ENCODE measurements at places on chromosomes 5 and 9.

DNA sequence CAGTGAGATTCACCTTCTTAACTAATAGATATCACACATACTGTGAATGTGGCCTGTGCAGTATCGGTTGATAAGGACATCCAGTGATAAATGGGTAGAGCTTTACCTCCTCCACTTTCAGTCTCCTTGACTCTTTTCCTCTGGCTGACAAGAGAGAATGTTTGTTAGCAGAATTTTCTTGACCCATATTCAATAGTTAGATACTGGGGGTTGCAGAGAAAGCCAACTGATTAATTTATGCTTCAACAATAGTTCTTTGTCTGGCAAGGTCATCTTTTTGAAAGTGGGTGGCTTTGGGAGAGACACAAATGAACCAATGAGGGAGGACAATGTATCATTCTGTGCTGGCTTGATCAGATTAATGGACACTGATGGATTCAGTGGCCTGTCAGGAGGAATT, 30.3 kb downstream of the TTC23L start:
- no peak for DNase-seq

DNA sequence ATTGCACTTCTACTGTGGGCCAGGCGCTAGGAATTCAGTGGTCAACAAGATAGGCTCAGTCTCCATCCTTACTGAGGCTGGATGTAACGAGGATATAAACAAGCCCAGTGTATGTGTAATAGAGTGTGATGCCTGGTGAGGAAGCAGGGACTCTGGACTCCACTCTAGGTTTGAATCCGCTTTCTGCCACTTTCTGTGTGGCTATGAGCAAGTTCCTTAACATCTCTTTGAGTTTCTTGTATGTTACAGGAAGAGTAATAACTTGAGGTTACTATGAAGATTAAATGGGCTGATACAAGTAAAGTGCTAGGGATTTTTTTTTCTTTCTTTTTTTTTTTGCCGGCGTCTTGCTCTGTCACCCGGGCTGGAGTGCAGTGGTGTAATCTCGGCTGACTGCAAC, 12.4 kb downstream of the DOCK2 start:
- DNase-seq = no peak

- DNase-seq = no peak
Measured at GRCh38 chr5:140073296-140073695, 30.2 kb upstream of the NRG2 start.

GRCh38 chr9:115350548-115350947, 232.6 kb upstream of the TNC start:
- DNase-seq = no peak

DNA sequence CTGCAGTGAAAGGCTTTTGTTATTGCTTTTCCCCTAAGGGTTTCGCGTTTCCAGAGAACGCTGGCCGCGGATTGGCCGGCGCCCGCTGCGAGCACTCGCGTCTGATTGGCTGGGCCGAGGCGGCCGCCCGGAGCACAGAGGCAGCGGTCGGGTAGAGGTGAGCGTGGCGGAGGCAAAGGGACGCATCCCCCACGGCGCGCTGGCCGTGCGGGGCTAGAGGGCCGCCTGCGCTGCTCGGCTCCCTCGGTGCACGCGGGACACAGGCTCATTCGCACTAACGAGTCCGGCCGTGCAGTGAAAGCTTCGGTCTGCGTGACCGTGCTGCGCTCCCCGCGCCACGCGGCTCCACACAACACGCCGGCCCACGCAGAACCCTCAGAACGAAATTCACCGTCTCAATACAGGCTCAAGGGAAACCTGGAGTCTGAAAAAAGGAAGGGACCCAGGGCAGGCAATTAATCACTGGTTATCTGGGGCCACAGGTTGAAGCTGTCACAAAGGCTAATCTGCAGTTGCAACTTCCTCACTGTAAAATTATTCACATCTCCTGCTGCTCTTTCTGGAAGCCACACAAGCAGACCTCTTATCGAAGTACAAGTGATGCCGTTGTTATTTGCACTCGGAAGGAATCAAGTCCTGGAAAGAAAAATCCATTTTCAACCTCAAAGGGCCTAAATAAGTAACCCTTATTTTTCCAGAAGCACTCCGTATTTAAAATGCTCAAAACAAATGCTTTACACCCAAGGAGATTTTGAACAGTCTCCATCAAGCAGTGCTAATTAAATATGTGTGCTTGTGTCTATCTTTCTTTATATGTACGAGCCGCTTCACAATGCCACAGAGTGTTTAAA, 94.6 kb downstream of the ZNF608 start:
- no peak for DNase-seq

DNA sequence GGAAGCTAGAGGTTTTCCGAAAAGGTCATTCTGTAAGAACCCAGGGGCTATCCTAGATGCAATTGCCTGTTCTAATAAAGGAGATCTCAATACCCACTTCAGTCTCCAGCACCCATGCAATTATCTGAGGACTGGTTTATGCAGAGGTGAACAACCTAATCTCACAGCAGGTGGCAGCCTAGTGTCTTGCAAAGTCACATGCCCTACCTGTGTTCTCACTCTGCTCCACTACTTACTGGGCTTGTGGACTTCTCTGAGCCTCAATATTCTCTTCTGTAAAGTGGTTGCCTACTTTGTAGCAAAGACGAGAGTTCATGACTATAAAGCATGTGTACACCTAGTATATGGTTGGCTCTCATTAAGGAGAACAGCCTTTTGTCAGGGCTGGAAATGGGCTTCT, 21.0 kb upstream of the ALDH1B1 start:
- peak; percentile 41 for DNase-seq

DNA sequence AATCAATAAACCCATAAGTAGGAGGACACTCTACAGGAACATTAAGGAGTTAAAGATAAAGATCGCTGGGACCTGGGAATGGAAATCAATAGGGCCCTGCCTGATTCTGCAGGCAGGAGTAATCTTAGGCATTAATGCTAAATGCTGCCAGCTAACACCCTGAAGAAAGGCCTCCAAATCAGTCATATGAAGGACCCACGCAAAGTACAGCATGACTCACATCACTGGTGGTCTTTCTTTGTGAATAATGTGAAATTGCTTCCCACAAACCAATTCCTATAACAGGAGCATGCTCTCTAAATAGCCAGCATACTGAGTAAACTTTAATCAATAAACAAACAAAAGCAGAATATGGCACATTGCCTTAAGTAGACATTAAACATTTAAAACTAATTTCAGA, 172.3 kb downstream of the SEMA5A start:
- no peak for DNase-seq

- no peak for DNase-seq
Measured at GRCh38 chr9:33202018-33202417, 34.9 kb upstream of the B4GALT1 start.

DNA sequence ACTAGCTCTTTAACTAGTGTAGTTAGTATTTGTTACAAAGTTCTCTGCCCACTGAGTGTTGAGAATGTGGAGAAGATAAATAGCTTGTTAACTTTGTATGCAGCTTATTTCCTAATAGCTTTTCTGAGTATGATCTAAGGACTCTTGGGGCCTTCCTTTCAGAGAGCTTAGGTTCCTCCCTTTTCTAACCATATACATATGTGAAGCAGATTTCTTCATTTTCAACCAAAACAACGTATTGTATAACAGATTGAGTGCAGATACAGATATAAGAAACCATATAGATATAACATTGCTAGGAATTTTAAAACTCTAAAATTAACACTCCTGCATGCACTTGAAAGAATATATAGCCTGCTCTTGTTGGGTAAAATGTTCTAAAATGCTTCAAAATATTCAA, 70.4 kb downstream of the SCAMP1 start:
- no peak for DNase-seq

DNA sequence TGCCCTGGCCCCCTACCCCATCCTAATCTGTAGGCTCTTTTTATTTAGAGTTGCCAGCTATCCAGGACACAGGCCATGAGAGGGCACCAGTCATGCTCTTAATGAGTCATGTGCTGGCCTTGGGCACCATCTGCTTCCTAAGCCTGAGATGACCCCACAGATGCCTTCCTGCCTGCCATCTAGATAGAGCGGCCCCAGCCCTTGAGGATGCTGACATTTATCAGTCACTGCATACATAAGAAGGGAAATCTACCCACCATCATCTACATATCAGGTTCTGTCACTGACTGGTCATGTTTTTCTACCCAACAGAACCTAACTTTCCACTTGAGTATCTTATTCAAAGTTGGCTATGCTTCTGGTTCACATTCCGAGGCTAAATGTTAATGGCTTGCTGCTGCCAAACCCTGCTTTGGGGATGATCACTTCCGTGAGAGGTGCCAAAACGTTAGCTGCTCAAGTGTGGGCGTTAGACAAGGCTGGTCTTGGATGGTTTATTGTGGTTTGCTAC, 49.9 kb upstream of the TTC23L start:
- DNase-seq = no peak

DNA sequence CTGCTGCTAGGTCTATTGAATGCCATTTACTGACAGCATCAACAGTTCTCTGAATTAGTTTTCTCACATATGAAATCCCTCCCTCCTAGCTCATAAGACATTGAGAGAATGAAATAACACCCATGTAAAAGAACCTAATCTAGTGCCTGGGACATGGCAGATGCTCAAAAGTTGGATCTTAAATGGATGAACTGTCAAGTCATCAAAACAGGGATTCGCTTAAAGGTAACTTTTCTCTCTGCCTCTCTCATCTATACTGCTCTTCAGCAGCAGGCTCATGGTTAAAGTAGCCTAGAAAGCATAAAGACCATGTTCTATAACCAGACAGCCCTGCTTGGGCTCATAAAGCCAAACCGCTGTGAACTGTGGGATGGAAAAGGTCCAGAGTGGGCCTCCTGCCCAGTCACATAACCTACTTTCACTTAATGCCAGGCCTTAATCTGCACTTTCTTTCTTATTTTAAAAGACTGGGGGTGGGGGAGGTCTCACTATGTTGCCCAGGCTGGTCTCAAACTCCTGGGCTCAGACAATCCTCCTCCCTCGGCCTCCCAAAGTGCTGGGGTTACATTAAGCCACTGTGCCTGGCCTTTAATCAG, 3.7 kb downstream of the TMEM245 start:
- DNase-seq = no peak

- no peak for DNase-seq
Measured at GRCh38 chr9:131625790-131626670, 80.7 kb downstream of the PRRT1B start.

DNA sequence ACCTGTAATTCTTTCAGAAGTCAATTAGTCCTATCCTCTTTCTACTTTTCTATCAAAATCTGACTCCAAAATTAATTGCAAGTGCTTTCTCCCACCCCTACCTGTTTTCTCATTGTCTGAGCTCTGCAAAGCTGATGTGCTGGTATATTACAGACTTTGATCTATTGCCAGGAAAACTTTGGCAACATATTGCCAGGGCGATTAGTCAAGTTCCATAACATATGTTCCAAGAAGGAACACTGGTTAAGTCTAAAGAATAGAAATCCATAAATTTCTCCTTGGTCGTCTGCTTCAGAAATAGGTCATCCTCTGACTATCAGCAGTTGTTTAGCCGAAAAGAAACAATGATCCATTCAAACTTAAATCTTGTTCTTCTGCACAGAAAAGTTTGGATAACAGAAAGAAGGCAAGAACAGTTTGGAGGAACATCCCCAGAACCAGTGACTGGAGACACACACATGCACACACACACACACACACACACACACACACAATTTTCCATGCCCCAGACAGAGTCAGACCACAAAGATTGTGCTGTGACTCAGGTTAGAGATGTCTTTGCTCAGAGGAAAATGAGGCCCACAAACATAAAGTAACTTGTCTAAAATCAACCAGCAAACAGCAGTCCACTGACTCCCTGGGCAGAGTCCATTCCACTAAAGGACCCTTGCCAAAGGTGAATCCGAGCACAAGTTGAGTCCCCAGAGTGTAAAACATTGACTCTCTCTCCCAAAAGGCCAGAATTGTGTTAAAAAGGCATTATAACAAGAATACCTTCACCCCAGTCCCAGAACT, 202.1 kb downstream of the DEPDC1B start:
- DNase-seq = no peak

DNA sequence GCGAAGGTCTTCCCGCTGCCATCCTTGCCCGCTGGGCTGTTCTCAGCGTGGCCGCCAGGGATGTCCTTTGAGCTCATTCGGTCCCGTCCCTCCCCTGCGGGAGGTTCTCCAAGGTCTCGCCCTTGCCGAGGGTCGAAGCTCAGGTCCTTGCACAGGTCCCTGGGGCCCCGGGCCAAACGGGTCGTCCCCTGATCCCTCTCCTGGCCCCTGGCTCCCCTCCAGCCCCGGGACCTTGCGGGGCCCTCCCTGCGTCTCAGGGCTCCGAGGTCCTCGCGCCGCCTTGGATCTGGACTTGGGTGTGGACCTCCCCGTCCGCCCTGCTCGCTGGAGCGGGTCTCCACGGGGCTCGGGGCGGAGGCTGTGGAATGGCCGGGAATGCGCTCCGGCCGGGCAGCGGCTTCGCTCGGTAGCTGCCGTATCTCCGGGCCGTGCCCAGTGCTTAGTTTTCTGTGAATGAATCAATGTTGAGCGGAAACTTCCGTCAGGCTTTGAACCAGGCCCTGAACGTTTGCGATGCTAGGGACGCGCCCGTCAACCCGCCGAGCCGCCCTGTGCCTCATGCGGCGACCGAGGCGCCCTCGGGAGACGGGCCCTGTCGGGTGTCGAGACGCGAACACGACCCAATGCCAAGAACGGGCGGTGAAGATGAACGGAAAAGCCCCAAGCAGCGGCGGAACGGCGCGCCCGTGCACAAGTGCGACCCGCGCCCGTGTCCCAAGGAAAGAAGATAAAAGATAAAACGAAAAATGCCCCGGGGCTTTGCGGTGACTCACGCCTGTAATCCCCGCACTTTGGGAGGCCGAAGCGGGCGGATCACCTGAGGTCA, 780 bp downstream of the RNU6ATAC start:
- no peak for DNase-seq

- no peak for DNase-seq
Measured at GRCh38 chr9:123611226-123611625, 255.2 kb downstream of the CRB2 start.

- DNase-seq = peak; percentile 69
Measured at GRCh38 chr5:140240987-140241706, 61.8 kb downstream of the PFDN1 start.

- DNase-seq = no peak
Measured at GRCh38 chr9:24698881-24699518, 153.3 kb upstream of the IZUMO3 start.

DNA sequence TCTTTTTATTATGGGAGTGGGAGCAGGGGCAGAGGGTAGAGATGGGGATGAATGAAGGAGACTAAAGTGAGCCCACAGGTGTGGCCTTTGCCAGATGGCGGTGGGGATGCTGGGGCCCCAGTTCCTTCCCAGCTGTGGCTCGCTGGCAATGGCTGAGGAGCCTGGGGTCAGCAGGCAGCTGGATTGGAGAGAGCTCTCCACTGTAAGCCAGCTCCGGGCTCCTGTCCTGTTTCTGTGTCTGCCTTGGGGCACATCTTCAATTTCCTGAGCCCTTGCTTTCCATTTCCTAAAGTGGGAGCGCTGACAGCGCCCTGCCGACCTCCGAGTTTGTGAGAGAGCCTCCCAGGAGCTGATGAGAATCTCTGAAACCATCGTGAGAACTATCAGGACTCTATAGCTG, 75.6 kb upstream of the SPRY4 start:
- no peak for DNase-seq

DNA sequence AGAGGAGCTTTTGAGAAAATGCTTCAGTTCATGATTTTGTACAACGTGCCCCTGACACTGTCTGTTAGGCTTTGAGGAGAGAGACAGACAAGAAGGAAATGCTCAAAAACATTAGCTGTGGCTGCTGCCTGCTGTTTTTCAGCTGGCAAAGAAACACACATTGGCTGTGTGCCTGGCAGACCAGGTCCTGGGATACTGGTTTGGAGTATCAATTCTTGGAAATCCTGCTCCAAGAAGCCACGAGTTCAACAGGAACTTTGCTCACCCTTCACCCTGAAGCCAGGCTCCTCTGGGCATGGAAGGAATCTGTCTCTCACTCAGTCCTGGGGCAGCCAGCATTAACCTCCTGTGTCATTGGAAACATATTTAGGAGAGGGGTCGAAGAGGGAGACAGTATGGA, 245.5 kb downstream of the AUH start:
- DNase-seq = no peak
